ENCODE measurements at places on chromosomes 4 and X.

DNA sequence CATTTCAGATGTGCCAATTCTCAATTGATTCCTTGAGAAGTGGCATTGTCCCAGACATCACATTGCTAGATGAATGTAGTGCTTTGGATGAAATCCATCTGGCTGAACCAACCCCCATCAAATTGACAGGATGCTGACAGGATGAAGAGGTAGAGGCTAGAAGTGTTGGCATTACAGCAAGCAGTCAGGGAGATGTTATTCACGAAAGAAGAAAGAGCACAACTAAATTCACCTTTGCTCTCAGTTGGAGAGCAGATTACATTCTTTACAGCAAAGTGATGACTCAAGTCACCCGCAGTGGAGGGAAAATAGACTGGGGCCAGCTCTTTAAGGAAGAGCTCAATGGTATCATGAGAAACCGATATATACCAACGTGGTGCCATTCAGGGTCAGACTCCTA, 259.6 kb downstream of the C4orf33 start:
- no peak for DNase-seq

GRCh38 chr4:56906489-56907393, 959 bp upstream of the REST start:
- DNase-seq = no peak

DNA sequence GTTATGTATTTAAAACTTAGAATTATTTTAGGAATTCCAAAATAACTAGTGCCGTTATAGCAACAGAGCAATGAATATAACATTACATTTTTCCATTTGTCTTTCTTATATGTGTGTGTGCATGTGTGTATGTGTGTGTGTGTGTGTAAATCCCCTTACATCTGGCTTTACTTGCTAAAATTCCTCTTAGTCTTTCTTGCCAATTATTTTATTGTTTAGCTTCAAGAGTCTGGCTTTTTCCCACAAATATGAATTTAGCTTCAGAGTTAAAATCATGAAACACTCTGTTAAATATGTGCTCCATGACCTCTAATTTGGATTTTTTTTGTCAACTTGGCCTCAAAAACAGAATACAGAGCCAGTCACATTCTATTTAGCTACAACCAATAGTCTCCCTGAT, 18.9 kb downstream of the FGF13 start:
- DNase-seq = no peak

GRCh38 chrX:16807548-16807947, 21.3 kb downstream of the TXLNG start:
- DNase-seq = no peak

DNA sequence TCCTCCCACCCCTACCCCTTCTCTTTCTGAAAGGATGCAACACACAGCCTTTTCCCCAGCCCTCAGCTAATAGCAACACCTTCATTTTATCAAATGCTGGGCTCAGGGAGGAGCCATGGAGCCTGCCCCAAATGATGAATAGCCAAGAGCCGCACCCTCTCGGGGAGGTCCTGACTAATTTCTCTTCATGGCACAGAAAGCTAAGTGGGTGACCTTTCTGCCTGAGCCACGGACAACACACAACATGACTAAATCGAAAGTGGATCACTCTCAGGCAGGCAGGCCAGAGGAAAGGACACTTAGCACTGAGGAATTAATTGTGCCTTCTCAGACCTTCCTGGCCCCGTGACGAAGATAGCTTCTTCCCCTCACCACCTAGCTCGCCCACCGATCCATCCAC, 165.1 kb upstream of the RAI2 start:
- no peak for DNase-seq

- no peak for DNase-seq
Measured at GRCh38 chrX:45622538-45622937, 421.9 kb upstream of the DIPK2B start.

DNA sequence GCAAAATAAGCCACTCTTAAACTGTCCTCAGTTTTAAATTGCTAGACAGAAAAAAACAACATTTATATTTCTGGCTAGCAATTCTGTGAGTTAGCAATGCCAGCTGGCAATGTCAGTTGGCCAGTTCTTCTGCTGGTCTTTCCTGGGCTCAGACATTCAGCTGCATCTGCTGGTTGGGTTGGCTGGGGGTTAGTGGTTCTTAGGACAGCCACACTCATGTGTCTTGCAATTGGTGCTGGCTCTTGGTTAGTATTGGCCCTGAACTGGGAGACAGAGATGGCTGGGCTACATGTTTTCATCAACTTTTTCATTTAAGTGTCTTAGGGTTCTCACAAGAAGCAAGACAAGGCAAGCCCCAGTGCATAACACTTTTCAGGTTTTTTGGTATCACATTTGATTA, 48.0 kb upstream of the PDLIM5 start:
- DNase-seq = no peak

GRCh38 chr4:55074386-55074785, 51.0 kb downstream of the KDR start:
- no peak for DNase-seq

DNA sequence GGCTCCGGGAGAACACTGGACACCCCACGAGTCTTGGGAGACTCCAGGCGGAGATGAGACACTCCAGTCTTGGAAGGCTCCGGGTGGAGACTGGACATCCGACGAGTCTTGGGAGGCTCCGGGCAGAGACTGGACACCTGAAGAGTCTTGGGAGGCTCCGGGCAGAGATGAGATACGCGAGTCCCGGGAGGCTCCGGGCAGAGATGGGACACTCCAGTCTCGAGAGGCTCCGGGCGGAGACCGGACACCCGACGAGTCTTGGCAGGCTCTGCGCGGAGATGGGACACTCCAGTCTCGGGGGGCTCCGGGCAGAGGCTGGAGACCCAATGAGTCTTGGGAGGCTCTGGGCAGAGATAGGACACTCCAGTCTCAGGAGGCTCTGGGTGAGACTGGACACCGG, 28.1 kb upstream of the LANCL3 start:
- no peak for DNase-seq

DNA sequence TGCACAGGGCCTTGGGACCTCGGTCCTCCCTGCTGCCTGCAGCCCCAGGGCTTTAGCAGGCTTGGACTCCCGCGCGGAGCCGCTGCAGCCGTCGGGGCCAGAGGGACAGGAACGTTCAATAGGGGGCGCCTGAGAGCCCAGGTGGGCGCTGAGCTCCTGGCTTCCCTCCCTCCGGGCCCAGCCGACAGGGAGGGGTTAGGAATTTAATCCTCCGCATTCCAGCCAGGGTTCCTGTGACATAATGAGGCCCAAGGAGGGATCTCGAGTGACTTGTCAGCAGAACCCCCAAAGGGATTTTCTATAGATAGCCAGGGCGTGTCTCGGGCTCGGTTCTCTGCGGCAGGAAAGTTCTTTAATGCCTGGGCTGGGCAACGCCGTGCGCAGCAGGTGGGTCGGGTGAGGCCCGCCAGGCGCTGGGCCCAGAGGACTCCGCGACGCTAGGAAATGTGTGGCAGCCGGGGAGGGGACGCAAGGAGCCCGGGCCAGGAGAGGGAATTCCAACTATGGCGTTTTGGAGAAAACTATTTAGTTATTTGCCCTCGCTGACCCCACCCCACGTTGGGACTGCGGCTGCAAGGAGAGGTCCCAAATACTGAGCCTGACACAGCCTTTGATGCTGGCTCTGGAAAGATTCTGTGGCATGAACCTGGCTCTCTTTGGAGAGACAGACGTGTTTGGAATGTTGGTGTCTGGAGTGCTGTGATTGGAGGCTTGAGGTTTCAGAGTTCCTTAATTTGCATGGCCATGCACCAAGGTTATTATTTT, 285.2 kb upstream of the GATB start:
- DNase-seq = no peak

GRCh38 chr4:102734591-102735385, 26.0 kb downstream of the MANBA start:
- peak; percentile 48 for DNase-seq

GRCh38 chr4:99383833-99384392, 31.4 kb upstream of the ADH1C start:
- DNase-seq = no peak

DNA sequence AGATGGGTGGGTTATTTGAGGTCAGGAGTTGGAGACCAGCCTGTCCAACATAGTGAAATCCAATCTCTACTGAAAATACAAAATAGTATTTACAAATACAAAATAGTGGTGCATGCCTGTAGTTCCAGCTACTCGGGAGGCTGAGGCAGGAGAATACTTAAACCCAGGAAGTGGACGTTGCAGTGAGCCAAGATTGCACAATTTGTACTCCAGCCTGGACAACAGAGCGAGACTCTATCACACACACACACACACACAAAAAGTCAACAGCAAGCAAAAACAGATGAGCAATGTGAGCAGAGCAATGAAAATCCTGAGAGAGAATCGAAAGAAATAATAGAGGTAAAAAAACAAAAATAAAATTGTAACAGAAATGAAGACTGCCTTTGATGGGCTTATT, 168.8 kb downstream of the PCDH18 start:
- DNase-seq = no peak

DNA sequence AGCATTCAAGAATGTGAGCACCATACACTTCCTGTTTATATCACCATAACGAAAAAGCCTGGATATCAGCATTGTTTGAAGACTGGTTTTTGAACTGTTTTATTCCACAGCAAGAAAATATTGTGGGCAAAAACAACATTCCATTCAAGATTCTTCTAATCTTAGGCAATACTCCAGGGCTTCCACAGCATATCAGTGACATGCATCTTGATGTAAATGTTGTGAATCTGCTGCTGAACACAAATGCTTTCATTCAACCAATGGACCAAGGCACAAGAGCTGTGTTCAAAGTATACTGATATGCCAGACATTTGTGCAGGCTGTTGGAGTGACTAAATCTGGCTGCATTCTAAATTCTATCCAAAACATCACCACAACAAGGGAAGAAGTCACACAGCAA, 260.1 kb upstream of the ETNPPL start:
- no peak for DNase-seq

DNA sequence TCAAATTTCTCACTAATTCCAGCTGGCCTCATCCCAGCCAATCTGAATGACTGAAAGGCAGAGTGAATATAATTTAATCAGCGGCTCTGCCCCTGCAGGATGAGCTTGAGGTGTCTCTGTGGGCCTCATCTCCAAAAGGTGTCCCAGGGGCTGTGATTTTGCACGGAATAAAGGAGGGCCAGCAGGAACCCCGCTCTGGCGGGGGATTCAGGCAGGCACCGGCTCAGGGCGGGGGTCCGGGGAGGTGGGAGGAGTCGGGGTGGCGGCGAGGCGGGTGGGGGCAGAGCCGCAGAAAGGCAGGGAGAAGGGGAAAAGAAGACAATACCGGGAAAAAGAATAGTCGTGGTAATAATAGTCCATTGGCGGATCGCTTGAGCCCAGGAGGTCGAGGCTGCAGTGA, 16.0 kb upstream of the ERCC6L start:
- no peak for DNase-seq

DNA sequence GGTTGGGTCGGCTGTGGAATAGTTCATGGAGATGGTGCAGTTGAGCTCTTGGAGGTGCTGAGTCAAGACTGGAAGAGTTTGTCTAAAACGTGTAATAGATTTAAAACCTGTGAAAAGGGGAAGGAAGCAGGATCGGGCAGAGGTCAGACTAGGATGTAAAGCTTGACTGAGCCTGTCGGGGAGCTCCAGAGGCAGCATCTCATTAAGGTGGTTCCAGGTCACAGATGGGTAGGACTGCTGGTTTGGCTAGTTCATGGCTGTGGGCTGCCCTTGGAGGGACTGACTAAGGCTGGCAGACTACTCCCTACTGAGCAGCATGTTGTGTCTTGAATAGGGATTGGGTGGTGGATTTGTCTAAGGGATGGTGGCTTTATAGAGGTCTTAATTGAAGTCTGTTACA, 28.4 kb upstream of the WDR1 start:
- no peak for DNase-seq

DNA sequence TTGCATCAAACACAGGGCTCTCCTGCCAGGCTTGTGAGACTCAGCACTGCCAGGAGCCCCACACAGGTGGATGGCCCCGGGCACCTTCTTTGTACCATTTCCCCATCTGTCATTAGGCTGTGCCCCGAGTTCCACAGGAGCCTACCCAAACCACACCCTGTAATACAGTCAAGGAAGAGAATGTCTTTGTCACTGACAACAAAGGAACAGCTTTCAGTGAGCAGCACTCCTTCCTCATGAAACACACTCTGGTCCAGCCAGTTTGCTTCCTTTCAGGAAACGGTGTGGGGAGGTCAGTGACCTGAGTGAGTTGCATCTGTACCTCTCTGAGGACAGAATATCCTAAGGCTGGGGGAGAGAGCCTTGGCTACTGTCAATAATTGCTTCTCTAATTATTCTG, 53.7 kb downstream of the LNX1 start:
- no peak for DNase-seq

GRCh38 chr4:154467886-154468285, 23.7 kb downstream of the DCHS2 start:
- DNase-seq = no peak

DNA sequence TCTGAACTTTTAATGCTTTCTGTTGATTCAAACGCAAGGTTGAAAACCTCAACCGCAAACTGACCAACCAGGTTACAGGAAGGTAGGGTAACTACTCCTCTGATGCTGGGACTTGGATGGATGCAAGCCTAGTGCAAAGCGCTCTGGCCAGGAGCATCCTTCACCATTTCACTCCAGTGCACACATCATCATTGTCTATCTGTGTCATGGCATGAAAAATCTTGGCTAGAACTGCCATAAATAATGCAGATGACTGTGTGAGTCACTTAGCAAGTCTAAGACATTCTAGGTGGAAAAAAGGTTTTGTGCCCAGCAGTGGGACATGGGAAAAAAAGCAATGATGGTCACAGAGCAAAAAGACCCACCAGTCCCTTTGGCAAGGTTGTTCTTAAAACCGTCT, 10.9 kb downstream of the ADGRA3 start:
- no peak for DNase-seq

DNA sequence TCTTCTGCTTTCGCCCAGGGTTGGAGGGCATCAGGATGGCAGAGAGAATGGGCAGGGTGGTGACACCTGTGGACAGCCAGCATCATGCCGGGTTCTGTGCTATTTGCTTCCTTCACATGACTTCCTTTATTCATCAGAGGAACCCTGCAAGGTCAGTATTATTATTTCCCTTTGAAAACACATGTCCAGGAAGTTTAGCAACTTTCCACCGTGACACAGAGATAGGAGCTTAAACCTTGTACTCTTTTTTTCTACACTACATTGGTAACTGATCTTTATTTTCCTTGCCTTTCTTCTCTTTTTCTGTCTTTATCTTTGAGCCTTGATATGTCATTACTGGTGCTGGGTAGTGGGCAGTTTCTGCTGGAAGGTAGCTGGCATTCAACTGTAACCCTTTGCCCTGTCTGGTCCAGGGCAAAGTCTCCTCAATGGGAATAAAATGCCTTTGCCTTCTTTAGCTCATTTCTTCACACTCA, 5.0 kb upstream of the MGST2 start:
- DNase-seq = no peak

- no peak for DNase-seq
Measured at GRCh38 chr4:133483600-133484246, 334.6 kb downstream of the PCDH10 start.

GRCh38 chr4:105828074-105828473, 67.2 kb upstream of the NPNT start:
- DNase-seq = no peak

DNA sequence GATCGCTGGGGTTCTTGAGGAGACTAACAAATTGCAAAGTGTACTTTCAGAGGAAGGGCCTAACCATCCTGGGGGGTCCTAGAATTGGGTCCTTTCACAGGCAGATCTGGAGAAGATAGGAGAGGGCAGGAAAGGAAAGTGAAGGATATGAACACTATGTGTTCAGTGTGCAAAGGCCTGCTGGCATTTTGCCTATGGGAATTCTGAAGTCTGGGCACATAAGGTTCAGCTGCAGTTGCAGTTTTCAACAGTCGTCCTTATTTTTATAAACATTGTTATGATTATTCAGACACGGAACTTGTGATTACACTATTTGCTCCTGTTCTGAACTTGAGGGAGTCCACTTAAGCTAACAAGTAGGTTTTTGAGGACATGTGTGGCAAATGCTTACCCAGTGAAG, 1.3 kb upstream of the SLC25A5 start:
- DNase-seq = no peak

- DNase-seq = no peak
Measured at GRCh38 chr4:147616849-147617172, 386 bp upstream of the TMEM184C start.
